ENCODE measurements at places on chromosomes 6 and 20. TPM values are rescaled to one million over a fixed set of nuclear protein-coding genes. Genes with fewer than 3 reads are reported as not detected.

SLA2 gene
- total RNA-seq = 0.87 TPM

PDYN gene
- total RNA-seq = not detected

RIPPLY2 gene
- not detected for total RNA-seq

GHRH gene
- not detected for total RNA-seq

ARG1 gene
- 5.8 TPM for total RNA-seq

WFDC5 gene
- 0.32 TPM for total RNA-seq

FILIP1 gene
- total RNA-seq = 14.4 TPM

OOEP gene
- total RNA-seq = 0.38 TPM

IRAK1BP1 gene
- total RNA-seq = 5.1 TPM

TMEM170B gene
- total RNA-seq = 5.4 TPM

PHF20 gene
- total RNA-seq = 31.1 TPM

PGC gene
- 266 TPM for total RNA-seq

TAF8 gene
- total RNA-seq = 27.5 TPM

COL11A2 gene
- 0.87 TPM for total RNA-seq

RAET1L gene
- 0.58 TPM for total RNA-seq

TXLNB gene
- 0.55 TPM for total RNA-seq

KCNG1 gene
- 0.70 TPM for total RNA-seq

ABCC10 gene
- 43.8 TPM for total RNA-seq

BPIFB1 gene
- total RNA-seq = 0.23 TPM

PSORS1C1 gene
- 3.5 TPM for total RNA-seq

TCP11 gene
- not detected for total RNA-seq

MATN4 gene
- 0.23 TPM for total RNA-seq

ERVFRD-1 gene
- not detected for total RNA-seq

MLIP gene
- 0.37 TPM for total RNA-seq

HDGFL1 gene
- not detected for total RNA-seq

TMC2 gene
- total RNA-seq = 0.24 TPM

OR2H1 gene
- not detected for total RNA-seq

ADGB gene
- total RNA-seq = 1.3 TPM

DNAAF9 gene
- total RNA-seq = 16.9 TPM

KCNK16 gene
- not detected for total RNA-seq

HCK gene
- total RNA-seq = 30.8 TPM
